ENCODE measurements at places on chromosomes 5 and 9. TPM values are rescaled to one million over a fixed set of nuclear protein-coding genes. Genes with fewer than 3 reads are reported as not detected.

Gene SLC36A2
- not detected for total RNA-seq

Gene RPP25L
- 14.4 TPM for total RNA-seq

Gene GABRA1
- total RNA-seq, result not detected

Gene IRF1
- 33.6 TPM for total RNA-seq

Gene TAF11L5
- not detected for total RNA-seq

Gene BAAT
- not detected for total RNA-seq

Gene LRRC26
- not detected for total RNA-seq

Gene LRRC19
- under 0.01 TPM for total RNA-seq

Gene NTRK2
- total RNA-seq, result 27.5 TPM

Gene HNRNPH1
- total RNA-seq, result 450 TPM

Gene RARS1
- 250 TPM for total RNA-seq

Gene ENHO
- total RNA-seq, result 0.39 TPM

Gene CARD6
- 16.2 TPM for total RNA-seq

Gene PAXX
- total RNA-seq, result 12.1 TPM

Gene TARS1
- total RNA-seq, result 215 TPM

Gene PRDM9
- not detected for total RNA-seq

Gene GLRA1
- total RNA-seq, result not detected

Gene NR5A1
- not detected for total RNA-seq

Gene NSD1
- 55.8 TPM for total RNA-seq

Gene IRX1
- total RNA-seq, result 0.22 TPM

Gene SLC4A9
- not detected for total RNA-seq

Gene AQP7
- total RNA-seq, result 0.13 TPM

Gene SPINK13
- 1.4 TPM for total RNA-seq

Gene MUSK
- total RNA-seq, result 0.39 TPM

Gene PCDHGA12
- 30.2 TPM for total RNA-seq

Gene TSSK1B
- 0.52 TPM for total RNA-seq

Gene DMRT3
- total RNA-seq, result not detected

Gene KIF12
- total RNA-seq, result not detected

Gene CYLC2
- not detected for total RNA-seq

Gene ADCY2
- total RNA-seq, result 8.8 TPM

Gene FAXDC2
- 22.5 TPM for total RNA-seq

Gene CHMP5
- total RNA-seq, result 85.1 TPM

Gene FST
- 277 TPM for total RNA-seq

Gene FAM169A
- total RNA-seq, result 0.76 TPM

Gene PCDHAC1
- under 0.01 TPM for total RNA-seq

Gene PRLR
- 1.6 TPM for total RNA-seq

Gene RASA1
- 39.6 TPM for total RNA-seq

Gene WDR31
- 3.2 TPM for total RNA-seq

Gene MLANA
- total RNA-seq, result not detected

Gene LCN1
- total RNA-seq, result not detected

Gene FAM78A
- 0.54 TPM for total RNA-seq

All from articular chondrocyte of knee joint (primary cell).